ENCODE measurements at places on chromosomes 4 and X. TPM values are rescaled to one million over a fixed set of nuclear protein-coding genes. Genes with fewer than 3 reads are reported as not detected.
A peak's percentile ranks its signal among the peaks of the same experiment; 100 is the strongest.

GRCh38 chr4:3047464-3048286 is 26.7 kb downstream of the HTT-AS start:
- no peak overlapping the region for H3K27ac ChIP-seq
- H3K4me1 ChIP-seq: no peaks in the 10 kb centered on the region
- no peak overlapping the region for H3K4me3 ChIP-seq
- peak; percentile 86 for DNase-seq
- H3K36me3 ChIP-seq: no peaks in the 10 kb centered on the region

Gene HCFC1
- total RNA-seq: 137 TPM

DNA sequence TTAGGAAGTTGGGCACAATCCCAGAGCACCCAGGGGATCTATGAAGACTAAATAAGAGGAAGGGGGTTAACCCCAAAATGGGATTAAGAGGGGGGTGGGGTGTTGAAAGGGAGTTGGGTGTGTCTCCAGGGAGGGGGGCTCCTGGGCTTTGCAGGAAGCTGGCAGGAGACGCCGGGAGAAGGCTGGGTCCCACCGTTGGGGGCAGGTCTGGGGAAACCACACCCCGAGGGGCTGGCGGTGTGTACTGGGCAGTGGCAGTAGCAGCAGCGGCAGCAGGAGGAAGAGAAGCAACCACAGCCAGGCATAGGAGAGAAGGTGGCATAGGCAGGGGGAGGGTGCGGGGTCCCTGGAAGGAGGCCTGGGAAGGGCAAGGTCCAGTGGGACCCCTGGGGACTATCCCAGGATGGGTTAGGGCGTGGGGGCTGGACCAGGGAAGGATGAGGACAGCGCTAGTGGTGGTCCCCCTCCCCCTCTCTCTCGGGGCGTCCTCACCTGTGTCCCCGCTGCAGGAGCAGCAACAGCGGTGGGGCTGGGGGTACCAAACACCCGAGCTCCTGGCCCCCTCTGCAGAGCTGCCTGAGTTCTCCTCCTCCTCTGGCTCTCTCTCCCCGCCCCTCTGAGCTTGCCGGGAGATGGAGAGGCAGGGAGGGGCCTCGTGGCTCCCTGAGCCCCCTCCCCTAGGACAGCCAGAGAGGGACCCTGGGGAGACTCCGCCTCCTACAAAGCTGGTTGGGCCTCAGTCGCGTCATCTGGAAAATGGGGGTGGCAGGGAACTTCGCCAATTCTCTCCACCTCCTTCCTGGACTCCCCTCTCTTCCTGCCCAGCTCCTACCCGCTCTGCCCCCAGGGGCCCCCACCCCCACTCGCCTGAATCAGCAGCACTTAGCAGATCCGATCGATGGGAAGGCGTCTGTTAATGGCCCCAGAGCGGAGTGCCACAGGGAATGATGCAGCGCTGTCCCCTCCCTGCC is at the start of gene KCND1:
Gene KCND1 (minus strand): TSS at position 596 of the 971 bp plus-strand sequence. CDS start 1,573 bp downstream, outside the sequence.
- peak; percentile 77 for DNase-seq
- no peaks in the 10 kb centered on the region for H3K4me1 ChIP-seq
- no peak within 1 kb of the TSS for H3K27ac ChIP-seq
- H3K36me3 ChIP-seq: peaks cover 9% of the 10 kb centered on the region

DNA sequence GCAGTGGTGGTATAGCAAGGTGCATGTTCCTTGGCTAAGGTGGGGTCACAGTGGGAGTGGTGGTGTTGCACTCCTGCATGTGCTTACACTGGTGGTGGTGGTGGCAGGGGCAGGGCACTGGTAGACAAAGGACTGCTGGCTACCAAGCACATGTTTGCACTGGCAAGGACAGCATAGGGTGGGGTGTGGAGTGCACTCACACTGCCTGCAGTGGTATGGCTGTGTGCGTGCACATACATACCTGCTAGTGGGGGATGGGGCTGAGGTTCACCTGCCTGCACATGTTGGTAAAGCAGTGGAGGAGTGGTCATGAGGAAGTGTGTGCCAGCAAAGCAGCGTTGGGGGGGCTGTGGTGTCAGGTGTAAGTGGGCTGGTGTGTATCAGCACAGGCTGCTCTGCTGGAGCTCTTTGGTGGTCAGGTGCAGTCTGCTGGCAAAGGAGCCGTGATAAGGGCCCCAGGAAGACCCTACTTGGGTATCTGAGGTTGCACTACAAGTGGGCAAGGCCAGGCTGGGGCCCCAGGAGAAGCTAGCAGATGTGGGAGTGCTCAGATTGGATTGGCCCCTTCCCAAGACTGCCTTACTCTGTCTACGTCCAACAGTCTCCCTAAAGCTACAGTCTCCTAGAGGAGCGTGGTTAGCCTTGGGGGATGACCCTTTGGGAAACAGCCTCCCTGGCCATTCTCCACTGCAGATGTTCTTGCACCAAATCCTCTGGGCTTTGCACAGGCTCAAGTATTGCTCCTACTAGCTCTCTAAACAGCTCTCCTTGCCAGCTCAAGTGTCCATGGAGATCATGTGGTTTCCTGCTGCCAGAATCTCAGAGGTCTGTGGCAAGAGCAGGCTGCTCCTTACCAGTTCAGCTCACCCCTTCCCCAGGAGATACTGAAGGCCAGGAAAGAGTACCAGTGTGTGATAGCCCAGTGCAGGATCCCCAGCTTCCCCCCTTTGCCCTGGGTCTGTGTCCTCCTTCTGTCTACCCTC is 486.3 kb upstream of the PABPC4L start:
- no peak for DNase-seq
- H3K27ac ChIP-seq: no peak overlapping the region
- H3K36me3 ChIP-seq: peaks cover 52% of the 10 kb centered on the region
- H3K27me3 ChIP-seq: no peaks in the 10 kb centered on the region
- H3K4me3 ChIP-seq: no peak overlapping the region

Gene USP17L10
- total RNA-seq: not detected

GRCh38 chr4:41887277-41887676 is 48.0 kb upstream of the TMEM33 start:
- peaks cover 25% of the 10 kb centered on the region for H3K27me3 ChIP-seq
- H3K36me3 ChIP-seq: no peaks in the 10 kb centered on the region
- H3K4me3 ChIP-seq: no peak overlapping the region
- H3K4me1 ChIP-seq: no peaks in the 10 kb centered on the region
- no peak for DNase-seq
- no peak overlapping the region for H3K27ac ChIP-seq

GRCh38 chr4:53608649-53609048 is 17.4 kb upstream of the LNX1 start:
- H3K27ac ChIP-seq: no peak overlapping the region
- H3K36me3 ChIP-seq: no peaks in the 10 kb centered on the region
- H3K4me3 ChIP-seq: no peak overlapping the region
- H3K27me3 ChIP-seq: no peaks in the 10 kb centered on the region

DNA sequence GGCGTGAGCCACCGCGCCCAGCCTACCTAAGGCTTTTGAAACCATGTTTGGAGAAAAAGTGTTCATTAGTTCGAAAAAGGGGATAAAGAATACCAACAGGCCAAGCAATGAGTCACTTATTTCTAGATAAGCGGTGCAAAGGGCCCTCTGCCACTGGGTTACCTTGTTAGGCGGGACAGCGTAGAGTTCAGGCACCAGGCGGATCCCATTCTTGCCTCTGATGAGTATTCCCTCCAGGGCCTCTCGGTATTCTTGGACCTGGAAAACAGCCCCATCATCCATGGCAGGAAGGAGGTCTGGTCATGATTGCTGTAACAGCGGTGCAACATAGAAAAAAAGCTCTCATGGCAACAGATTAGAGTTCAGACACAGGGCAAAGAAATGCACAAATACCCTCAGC is 48.0 kb downstream of the PHKA2 start:
- no peak for DNase-seq
- no peaks in the 10 kb centered on the region for H3K4me1 ChIP-seq
- no peak overlapping the region for H3K4me3 ChIP-seq
- no peak overlapping the region for H3K27ac ChIP-seq

- H3K27ac ChIP-seq: no peak overlapping the region
- no peaks in the 10 kb centered on the region for H3K36me3 ChIP-seq
- no peaks in the 10 kb centered on the region for H3K27me3 ChIP-seq
- H3K4me3 ChIP-seq: no peak overlapping the region
Observed at GRCh38 chr4:21716531-21716930, 232.0 kb downstream of the KCNIP4 start.

- peaks cover 8% of the 10 kb centered on the region for H3K36me3 ChIP-seq
- no peak overlapping the region for H3K4me3 ChIP-seq
- no peak overlapping the region for H3K27ac ChIP-seq
- no peaks in the 10 kb centered on the region for H3K27me3 ChIP-seq
- DNase-seq: no peak
Observed at GRCh38 chrX:153728951-153729631, 4.4 kb downstream of the ABCD1 start.

Gene HHIP
- 2.7 TPM for total RNA-seq

Gene NEUROG2
- total RNA-seq: not detected

- H3K27ac ChIP-seq: no peak overlapping the region
- H3K36me3 ChIP-seq: no peaks in the 10 kb centered on the region
- H3K4me3 ChIP-seq: no peak overlapping the region
- no peak for DNase-seq
- H3K27me3 ChIP-seq: no peaks in the 10 kb centered on the region
- peaks cover 2% of the 10 kb centered on the region for H3K4me1 ChIP-seq
Observed at GRCh38 chr4:156496797-156497196, 474.8 kb downstream of the PDGFC start.

- H3K4me1 ChIP-seq: no peaks in the 10 kb centered on the region
- no peak overlapping the region for H3K4me3 ChIP-seq
- no peaks in the 10 kb centered on the region for H3K27me3 ChIP-seq
- no peak overlapping the region for H3K27ac ChIP-seq
- no peaks in the 10 kb centered on the region for H3K36me3 ChIP-seq
- peak; percentile 79 for DNase-seq
Observed at GRCh38 chr4:33060674-33061542, 2340.7 kb downstream of the PCDH7 start.

DNA sequence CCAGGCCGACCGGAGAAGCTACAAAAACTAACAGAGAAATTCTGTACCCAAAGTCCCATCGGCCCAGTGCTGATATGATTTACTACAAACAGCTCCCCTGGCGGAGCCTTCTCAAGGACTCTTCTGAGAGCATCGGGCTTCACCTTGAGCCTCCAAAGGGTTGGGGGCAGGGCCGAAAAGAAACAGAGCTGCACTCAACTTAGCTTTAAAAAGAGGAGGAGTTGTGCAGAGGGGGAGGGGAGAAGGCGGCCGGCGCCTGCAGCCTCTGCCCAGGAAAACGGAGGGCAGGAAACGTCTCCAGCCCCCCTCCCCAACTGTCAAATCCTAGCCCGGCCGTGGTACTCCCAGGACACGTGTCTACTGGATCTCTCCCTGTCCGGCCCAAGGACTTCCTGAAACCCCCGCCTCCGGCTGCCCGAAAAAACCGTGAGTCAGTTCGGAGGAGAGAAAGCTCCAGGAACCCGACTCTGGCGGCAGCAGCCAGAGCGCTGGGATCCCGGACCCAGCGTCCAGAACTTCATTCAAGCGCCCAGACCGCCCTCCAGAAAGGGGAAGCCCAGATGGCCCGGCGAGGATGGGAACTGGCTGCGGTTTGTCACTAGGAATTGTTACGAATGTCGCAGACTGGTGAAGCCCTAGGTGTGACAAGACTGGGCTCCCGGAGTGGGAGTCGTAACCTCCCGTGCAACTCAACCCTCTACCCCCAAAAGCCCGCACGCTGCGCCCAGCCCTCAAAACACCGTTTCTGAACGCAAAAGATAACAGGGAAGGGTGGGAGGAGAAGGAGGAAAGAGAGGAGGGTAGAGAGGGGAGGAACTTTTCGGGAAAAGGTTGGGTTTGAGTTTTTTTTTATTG is 973 bp downstream of the ADAMTS3 start:
- H3K4me1 ChIP-seq: peaks cover 3% of the 10 kb centered on the region
- 0 out of 2 replicates have a peak, but pooled peaks cover 2% of the 10 kb centered on the region for H3K27me3 ChIP-seq
- no peak overlapping the region for H3K27ac ChIP-seq
- peak; percentile 94 for DNase-seq
- H3K36me3 ChIP-seq: no peaks in the 10 kb centered on the region

Gene NAT8L
- 14.7 TPM for total RNA-seq

DNA sequence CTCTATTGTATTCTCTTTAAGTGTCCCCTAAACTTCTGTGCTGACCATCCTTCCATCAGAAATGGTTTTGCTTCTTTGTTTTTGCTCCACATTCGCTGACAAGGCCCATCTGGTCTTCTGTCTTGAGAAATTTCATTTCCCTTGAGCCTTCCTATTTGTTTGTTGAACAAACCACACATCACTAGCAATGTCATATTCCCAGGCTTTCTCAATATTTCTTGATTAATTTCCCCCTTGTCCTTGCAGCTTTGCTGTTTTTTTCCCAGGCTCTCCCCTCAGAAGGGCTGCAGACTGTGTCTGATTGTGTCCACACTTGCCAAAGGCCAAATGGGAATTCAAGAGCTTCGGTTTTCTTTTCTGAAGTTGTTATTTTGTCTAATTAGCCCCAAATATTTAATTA is 158.9 kb downstream of the MID1IP1 start:
- no peaks in the 10 kb centered on the region for H3K27me3 ChIP-seq
- H3K4me1 ChIP-seq: peaks cover 2% of the 10 kb centered on the region
- no peak overlapping the region for H3K4me3 ChIP-seq
- no peak overlapping the region for H3K27ac ChIP-seq
- DNase-seq: no peak

Gene PCDH7
- 18.0 TPM for total RNA-seq

Gene C4orf50
- total RNA-seq: 0.17 TPM

DNA sequence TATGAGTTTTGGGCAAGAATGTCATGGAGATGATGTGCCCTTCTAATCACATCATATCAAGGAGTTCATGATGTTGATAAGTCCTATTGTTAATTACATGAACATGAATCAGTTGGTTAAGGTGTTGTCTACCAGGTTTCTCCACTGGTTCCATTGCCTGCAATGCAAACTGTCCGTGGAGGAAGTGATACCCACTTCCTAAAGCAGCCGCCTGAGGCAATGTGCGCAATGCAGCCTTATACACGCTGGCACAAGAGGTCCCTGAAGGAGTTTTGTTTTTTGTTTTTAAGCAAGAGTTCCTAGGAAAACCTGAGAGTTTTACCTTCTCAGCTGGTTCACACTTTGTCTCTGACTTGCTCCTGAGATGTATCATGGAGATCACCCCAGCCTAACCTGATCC is 5.9 kb upstream of the GPKOW start:
- no peaks in the 10 kb centered on the region for H3K4me1 ChIP-seq
- no peaks in the 10 kb centered on the region for H3K36me3 ChIP-seq
- H3K4me3 ChIP-seq: no peak overlapping the region

DNA sequence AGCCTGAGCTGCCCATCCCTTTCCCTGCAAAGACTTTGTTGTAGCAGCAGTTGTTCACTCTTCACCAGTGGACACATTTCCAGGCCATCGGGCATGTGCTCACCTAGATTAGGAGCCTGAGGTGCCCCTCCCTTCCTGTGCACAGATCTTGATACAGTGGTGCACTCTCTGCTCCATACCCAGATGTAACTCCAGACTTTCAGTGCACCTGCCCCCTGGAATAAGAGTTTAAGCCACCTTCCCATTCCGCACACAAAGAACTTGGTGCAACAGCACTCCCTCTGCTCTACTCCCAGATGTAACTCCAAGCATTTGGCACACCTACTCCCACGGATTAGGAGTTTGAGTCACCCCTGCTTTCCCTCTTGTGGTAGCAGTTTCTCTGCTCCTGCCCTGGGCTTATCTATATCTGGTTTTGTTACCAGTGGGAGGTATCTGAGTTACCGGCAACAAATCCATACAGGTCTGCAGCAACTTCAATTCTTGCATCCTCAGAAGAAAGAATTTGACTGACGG is 36.0 kb upstream of the PLK4 start:
- peaks cover 7% of the 10 kb centered on the region for H3K36me3 ChIP-seq
- DNase-seq: no peak
- no peaks in the 10 kb centered on the region for H3K4me1 ChIP-seq
- no peaks in the 10 kb centered on the region for H3K27me3 ChIP-seq
- H3K27ac ChIP-seq: no peak overlapping the region
